ENCODE measurements at places on chromosomes 13 and 19.

DNA sequence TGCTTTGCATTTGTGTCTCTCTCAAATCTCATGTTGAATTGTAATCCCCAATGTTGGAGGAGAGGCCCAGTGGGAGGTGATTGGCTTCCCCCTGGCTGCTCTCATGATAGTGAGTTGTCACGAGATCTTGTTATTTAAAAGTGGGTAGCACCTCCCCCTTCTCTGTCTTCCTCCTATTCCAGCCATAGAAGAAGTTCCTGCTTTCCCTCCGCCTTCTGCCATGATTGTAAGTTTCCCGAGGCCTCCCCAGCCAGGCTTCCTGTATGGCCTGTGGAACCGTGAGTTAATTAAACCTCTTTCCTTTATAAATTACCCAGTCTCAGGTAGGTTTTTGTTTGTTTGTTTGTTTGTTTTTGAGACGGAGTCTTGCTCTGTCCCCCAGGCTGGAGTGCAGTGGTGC, 3.8 kb downstream of the LILRA4 start:
- no peak for DNase-seq

DNA sequence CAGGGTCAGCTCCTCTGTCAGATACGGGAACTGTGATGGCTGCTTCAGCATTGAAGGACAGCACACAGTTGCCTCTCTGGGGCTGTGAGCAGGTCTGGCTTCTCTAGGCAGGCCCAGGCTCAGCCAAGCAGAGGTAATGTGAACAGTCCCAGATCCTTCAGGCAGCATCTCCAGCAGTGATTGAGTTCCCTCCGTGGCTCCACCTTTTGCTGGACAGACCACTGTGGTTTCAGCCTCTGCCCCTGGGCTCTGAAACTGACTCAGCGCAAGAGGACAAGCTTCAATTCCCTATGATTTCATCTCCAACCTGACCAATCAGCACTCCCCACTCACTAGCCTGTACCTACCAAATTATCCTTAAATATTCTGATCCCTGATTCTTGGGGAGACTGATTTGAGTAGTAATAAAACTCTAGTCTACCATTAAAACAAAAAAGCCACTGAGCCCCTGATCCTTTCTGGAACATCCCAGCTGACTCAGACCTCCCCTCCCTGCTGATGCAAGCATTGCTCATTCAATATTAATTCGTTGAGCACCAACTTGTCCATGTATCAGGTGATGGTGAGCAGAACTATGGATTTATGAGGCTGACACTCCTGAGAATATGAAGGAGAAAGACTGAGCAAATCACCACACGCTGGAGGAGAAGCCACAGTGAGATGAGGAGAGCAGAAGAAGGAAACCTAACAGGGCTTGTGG, 16.7 kb downstream of the GSX1 start:
- no peak for DNase-seq

DNA sequence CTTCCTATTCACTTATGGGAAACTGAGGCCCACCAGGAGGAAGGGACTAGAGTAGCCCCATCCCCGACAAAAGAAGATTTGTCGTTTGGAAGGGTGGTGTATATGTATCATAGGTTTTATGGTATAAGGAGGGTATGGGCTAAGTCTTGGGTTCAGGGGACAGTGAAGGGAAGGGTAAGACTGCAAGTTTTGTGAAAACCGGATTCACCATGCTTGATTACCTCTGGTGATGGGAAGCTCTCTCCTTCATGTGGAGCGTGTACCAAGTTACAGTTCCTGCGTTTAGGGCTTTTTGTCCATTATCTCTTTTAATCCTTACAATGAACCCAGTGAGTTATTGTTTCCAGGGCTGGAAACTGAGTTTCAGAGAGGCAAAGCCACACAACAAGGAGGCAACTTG, 3.8 kb downstream of the VASP start:
- DNase-seq = no peak

- DNase-seq = no peak
These were observed 20.0 kb upstream of the WDR18 start for GRCh38 chr19:964116-964520.

DNA sequence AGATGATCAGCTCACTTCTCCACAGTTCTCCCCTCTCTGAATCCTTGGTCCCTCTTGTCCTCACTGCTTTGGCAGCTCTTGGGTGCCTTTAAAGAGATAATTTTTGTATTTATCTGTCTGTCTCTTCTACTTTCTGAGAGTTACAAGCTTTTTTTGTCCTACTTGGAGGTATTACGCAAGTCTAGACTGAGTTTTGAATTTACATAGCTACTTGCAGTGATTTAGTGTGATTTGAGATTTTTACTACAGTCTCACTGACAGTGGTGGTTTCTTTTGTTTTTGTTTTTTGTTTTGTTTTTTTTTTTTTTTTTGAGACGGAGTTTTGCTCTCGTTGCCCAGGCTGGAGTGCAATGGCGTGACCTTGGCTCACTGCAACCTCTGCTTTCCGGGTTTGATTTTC, 22.1 kb downstream of the URI1 start:
- peak; percentile 51 for DNase-seq

GRCh38 chr19:13764821-13765394, 586 bp downstream of the MRI1 start:
- DNase-seq = peak; percentile 16

DNA sequence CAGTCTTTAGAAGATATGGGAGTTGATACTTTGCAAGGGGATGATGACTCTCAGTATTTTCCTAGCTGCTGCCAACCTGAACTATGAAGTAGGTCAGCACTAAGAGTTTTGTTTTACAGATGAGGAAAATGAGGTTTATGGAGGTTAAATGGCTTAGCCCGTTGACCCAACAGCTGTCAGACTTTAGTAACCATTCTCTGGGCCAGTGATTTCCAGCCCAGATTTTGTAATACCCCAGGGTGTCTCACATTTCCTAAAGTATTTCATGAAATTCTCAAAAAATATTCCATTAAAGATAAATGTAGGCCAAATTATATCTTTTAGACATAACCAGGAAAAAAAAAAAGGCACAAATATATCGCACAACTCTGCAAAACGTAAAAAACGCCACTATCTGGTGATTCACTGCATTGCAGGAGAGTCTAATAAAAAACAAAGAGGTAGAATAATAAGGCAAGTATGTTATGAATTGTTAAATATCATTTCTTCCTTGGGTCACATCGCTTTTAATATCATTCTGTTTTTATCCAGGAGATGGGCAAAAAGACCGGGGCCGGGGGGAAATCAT, 112.5 kb downstream of the DACH1 start:
- DNase-seq = no peak

- DNase-seq = no peak
These were observed 1567.0 kb upstream of the SPRY2 start for GRCh38 chr13:81907787-81908372.

- no peak for DNase-seq
These were observed 15.2 kb downstream of the F10 start for GRCh38 chr13:113137691-113138298.

DNA sequence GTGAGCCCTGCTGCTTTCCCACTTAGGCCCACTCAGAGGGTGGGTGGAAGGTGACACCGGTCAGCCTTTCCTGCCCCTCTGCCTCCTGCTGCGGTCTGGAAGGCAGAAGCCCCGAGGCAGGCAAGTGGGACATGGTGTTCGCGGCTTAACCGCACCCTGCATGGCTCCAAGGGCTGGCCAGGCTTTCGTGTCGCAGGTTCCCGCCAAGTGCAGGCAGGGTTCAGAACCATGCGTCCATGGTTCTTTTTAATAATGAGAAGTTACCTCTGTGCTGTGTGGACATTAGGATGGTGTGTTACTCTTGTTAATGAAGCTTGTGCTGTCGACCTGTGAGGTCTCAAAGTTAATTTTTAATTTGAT, 986 bp downstream of the DGKH start:
- DNase-seq = no peak

DNA sequence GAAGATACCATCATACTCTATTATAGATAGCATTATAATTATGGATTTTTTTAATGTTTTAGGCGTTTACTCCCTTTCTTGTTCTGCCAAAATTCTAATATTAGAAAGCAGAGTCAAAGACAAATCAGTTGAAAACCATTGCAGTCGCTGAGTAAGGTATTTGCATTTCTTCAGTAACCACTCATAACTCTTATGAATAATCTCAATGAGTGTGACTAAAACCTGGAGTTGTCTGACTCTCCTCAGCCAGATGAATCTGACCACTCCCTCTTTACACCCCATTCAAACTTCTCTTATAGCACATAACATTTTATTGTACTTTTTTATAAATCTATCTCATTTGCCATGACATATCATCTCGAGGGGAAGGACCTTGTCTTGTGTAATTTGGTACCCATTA, 1006.5 kb downstream of the DIAPH3 start:
- no peak for DNase-seq

DNA sequence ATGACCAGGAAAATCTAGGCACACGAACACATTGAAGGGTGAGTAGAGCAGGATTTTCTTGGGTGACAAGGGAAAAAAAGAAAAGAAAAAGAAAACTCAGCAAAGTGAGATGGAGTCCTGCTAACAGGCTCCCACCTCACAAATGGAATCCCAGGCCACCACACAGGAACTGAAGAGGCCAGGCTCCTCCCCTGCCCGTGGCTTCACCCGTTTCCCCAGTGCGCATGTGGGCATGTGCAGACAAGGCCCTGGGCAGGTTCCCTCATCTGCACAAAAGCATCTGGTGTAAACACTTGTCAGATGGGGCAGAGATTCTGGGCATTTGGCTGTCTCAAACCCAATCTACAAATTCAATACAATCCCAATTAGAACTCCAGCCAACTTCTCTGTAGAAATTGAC, 24.5 kb downstream of the CFAP97D2 start:
- no peak for DNase-seq

DNA sequence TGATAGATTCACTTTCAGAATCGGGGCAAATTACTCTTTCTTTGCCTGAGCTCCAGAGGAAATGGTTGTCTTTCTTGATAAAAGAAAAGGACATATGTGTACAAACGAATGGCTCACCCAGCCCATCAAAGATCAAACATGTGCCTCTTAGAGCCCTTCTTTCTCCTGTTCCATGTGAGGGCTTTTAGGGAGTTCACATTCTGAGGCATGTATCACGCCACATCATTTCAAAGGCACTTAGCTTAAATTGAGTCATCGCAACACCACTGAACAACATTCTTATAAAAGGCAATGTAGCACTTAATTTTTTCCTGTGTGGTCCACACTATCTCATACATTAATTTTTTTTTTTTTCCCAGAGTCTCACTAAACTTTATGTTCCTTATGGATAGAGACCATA, 521.0 kb downstream of the SUCLA2 start:
- DNase-seq = peak; percentile 75
